ENCODE measurements at places on chromosomes 5 and 9. TPM values are rescaled to one million over a fixed set of nuclear protein-coding genes. Genes with fewer than 3 reads are reported as not detected.

GRCh38 chr9:122125509-122126330 lies 32.6 kb upstream of the TTLL11 start:
- peaks cover 37% of the 10 kb centered on the region for H3K27me3 ChIP-seq
- no peak for DNase-seq
- H3K27ac ChIP-seq, result no peak overlapping the region
- peak overlapping the region; percentile 88 for H3K4me3 ChIP-seq
- H3K36me3 ChIP-seq, result peaks cover 2% of the 10 kb centered on the region

DNA sequence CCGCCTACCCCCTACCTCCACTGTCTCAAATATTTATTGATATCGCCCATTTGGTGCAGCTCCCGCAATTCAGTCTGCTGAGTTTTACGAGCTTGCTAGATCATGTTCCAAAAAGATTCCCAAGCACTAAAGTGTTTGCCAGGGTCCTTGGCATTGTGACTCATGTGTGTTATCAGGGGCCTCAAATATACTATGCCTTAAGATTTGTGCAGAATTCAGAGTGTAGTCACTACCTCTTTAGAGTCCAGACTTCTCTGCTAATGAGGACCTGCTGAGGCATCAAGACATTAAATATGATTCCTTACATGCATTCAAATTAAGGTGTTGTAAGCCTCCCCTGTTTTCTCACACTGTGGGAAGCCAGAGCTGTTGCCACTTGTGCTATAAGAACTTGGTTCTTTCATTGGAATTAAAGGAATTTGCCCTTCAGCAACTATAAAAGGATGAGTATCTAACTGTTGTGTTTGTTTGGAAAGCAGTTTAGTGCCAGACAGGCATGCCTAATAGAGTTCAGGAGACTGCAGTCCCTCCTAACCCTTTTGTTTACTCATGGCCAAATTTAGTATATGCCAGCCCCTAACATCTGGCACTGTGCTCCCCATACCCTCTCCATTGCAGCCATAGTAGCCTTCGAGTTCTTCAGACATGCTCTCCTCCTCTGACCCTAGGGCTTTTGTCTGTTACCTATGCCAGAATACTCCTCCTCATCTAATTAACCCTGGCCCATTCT lies 316.4 kb downstream of the NR3C1 start:
- H3K4me3 ChIP-seq, result no peak overlapping the region
- no peak for DNase-seq
- no peak overlapping the region for H3K27ac ChIP-seq
- H3K27me3 ChIP-seq, result no peaks in the 10 kb centered on the region
- H3K36me3 ChIP-seq, result no peaks in the 10 kb centered on the region

GRCh38 chr9:137798901-137799629 lies 78.5 kb upstream of the CACNA1B start:
- no peak overlapping the region for H3K4me3 ChIP-seq
- H3K4me1 ChIP-seq, result no peaks in the 10 kb centered on the region
- H3K27ac ChIP-seq, result no peak overlapping the region
- H3K36me3 ChIP-seq, result peaks cover 16% of the 10 kb centered on the region

- H3K4me1 ChIP-seq, result peaks cover 58% of the 10 kb centered on the region
- H3K27me3 ChIP-seq, result no peaks in the 10 kb centered on the region
- peaks cover 6% of the 10 kb centered on the region for H3K36me3 ChIP-seq
- DNase-seq, result no peak
- H3K4me3 ChIP-seq, result no peak overlapping the region
These were observed 174.0 kb downstream of the MAN2A1 start for GRCh38 chr5:109863752-109864151.

GRCh38 chr5:33927685-33928084 lies 8.5 kb upstream of the RXFP3 start:
- no peak overlapping the region for H3K27ac ChIP-seq
- no peak overlapping the region for H3K4me3 ChIP-seq
- no peak for DNase-seq
- H3K4me1 ChIP-seq, result no peaks in the 10 kb centered on the region

DNA sequence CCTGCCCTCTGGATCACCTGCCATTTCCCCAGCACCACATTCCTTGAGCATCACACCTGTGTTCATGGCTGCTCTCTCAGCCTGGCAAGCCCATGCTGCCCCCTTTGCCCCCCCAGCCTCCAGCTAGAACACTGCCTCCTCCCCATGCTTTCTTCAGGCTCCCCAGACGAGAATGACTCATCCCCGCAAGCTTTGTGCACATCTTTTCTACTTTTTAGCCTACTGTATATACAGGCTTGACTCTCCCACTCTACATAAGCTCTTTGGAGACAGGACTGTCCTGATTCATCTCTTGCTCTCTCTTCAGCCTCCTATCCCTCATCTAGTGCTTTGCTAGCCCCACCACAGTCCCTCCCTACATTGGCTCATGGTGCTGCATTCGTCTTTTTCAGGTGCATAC lies 19.9 kb upstream of the GLIPR2 start:
- no peak overlapping the region for H3K27ac ChIP-seq
- H3K4me3 ChIP-seq, result no peak overlapping the region
- no peaks in the 10 kb centered on the region for H3K36me3 ChIP-seq
- no peak for DNase-seq
- H3K27me3 ChIP-seq, result no peaks in the 10 kb centered on the region
- peaks cover 13% of the 10 kb centered on the region for H3K4me1 ChIP-seq

DNA sequence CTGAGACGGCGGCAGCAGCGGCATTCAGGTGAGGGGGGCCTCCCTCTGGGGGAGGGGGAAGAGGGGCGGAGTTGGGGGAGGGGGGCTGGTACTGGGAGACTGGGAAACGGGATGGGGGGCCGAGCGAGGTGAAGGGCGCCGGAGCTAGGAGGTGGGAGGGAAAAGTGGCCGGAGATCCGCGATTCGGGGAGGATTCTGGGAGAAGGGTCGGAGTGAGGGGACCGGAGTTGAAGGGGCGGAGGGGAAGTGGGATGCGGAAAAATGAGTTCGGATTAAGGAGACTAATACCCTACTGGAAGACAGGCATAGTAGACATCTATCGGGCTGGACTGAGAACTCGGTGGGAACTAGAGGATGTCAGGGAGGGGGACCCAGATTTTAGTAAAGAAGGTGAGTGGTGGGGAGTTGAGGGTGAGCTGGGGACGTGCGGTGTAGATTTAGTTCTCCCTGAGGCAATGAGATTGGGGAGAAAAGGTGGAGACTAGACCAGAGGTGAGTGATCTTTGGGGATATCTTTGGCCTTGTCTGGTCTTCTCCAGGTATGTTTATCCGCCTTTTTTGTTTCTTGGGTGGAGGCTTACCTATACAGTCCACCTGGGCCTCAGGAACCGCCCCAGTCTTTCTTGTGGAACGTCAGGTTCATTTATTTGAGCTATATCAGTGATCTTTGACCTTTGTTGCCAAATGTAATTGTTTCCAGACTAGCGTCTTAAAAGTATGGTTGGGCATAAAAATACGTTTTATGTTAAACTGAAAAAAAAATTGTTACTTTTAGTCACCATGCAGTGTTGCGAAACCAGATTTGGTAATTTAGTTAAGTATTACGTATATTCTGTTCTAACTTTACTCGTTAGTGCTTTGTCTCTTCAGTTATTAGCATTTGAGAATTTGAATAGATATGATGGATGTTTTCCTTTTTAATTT lies 632 bp downstream of the UBAP1 start:
- H3K27ac ChIP-seq, result peak overlapping the region; percentile 97
- no peaks in the 10 kb centered on the region for H3K27me3 ChIP-seq
- peak overlapping the region; percentile 90 for H3K4me3 ChIP-seq
- peaks cover 29% of the 10 kb centered on the region for H3K4me1 ChIP-seq
- peaks cover 6% of the 10 kb centered on the region for H3K36me3 ChIP-seq

- DNase-seq, result peak; percentile 70
- H3K4me3 ChIP-seq, result peak overlapping the region; percentile 54
- peak overlapping the region; percentile 58 for H3K27ac ChIP-seq
These were observed 151.4 kb downstream of the HSD17B3 start for GRCh38 chr9:96150324-96151227.

DNA sequence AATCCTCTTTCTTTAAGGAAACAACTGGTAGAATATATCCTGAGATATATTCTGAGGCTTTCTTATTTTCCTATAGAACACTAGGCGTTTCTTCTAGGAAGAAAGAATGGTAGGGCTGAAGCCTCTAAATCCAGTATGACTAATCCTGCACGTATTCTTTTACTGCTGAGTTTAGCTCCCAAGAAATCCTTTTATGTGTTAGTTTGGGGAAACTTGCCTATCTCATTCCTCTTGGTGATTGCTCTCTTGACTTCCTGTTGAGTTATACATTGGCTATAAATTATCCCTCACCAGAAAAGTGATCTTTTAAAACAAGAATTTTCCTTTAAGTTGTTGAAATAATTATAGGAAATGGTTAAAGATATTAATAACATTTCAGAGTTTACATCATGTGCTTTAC lies 422.9 kb downstream of the TMEM161B start:
- no peak overlapping the region for H3K27ac ChIP-seq
- peaks cover 3% of the 10 kb centered on the region for H3K36me3 ChIP-seq
- no peak overlapping the region for H3K4me3 ChIP-seq
- H3K4me1 ChIP-seq, result no peaks in the 10 kb centered on the region

- no peak overlapping the region for H3K27ac ChIP-seq
- H3K4me1 ChIP-seq, result no peaks in the 10 kb centered on the region
- H3K36me3 ChIP-seq, result no peaks in the 10 kb centered on the region
- H3K27me3 ChIP-seq, result peaks cover 31% of the 10 kb centered on the region
These were observed 26.3 kb downstream of the SLC9A3 start for GRCh38 chr5:497871-498509.

GRCh38 chr9:8391566-8391965 lies 592.0 kb upstream of the DMAC1 start:
- H3K27me3 ChIP-seq, result peaks cover 17% of the 10 kb centered on the region
- H3K36me3 ChIP-seq, result no peaks in the 10 kb centered on the region
- H3K27ac ChIP-seq, result no peak overlapping the region
- no peak for DNase-seq

- peak overlapping the region; percentile 58 for H3K4me3 ChIP-seq
- peak overlapping the region; percentile 92 for H3K27ac ChIP-seq
- H3K4me1 ChIP-seq, result peaks cover 38% of the 10 kb centered on the region
- H3K27me3 ChIP-seq, result no peaks in the 10 kb centered on the region
These were observed 207.3 kb downstream of the ARHGAP26 start for GRCh38 chr5:142977363-142978051.

- H3K4me3 ChIP-seq, result no peak overlapping the region
- peaks cover 18% of the 10 kb centered on the region for H3K27me3 ChIP-seq
- DNase-seq, result no peak
These were observed 35.1 kb downstream of the MRPL36 start for GRCh38 chr5:1764606-1764960.

GRCh38 chr5:19771174-19771835 lies 216.7 kb downstream of the CDH18 start:
- no peak overlapping the region for H3K27ac ChIP-seq
- H3K4me1 ChIP-seq, result no peaks in the 10 kb centered on the region
- no peaks in the 10 kb centered on the region for H3K27me3 ChIP-seq

- H3K4me1 ChIP-seq, result no peaks in the 10 kb centered on the region
- no peak for DNase-seq
- H3K27me3 ChIP-seq, result no peaks in the 10 kb centered on the region
- no peak overlapping the region for H3K4me3 ChIP-seq
These were observed 491.9 kb upstream of the TUSC1 start for GRCh38 chr9:26170190-26170589.

GRCh38 chr5:116830079-116830478 lies 255.5 kb upstream of the SEMA6A start:
- no peaks in the 10 kb centered on the region for H3K36me3 ChIP-seq
- H3K4me3 ChIP-seq, result no peak overlapping the region
- no peaks in the 10 kb centered on the region for H3K27me3 ChIP-seq
- no peak for DNase-seq
- H3K27ac ChIP-seq, result no peak overlapping the region
- no peaks in the 10 kb centered on the region for H3K4me1 ChIP-seq

The DOCK2 gene
- 245 TPM for total RNA-seq

Data from activated T-cell treated with anti-CD3 and anti-CD28 coated beads, Interleukin-2, amount 50 U/mL, for 72 hours (primary cell).